ENCODE measurements at places on chromosomes 4 and X. TPM values are rescaled to one million over a fixed set of nuclear protein-coding genes. Genes with fewer than 3 reads are reported as not detected.

MTNR1A gene
- total RNA-seq, result under 0.01 TPM

GAGE2A gene
- total RNA-seq, result not detected

MAGEA11 gene
- total RNA-seq, result not detected

SOWAHB gene
- not detected for total RNA-seq

ZCCHC12 gene
- not detected for total RNA-seq

PFKFB1 gene
- total RNA-seq, result not detected

EVC2 gene
- total RNA-seq, result 2.3 TPM

GSPT2 gene
- 3.1 TPM for total RNA-seq

MAGIX gene
- 0.32 TPM for total RNA-seq

GPR119 gene
- total RNA-seq, result not detected

CCNQ gene
- total RNA-seq, result 28.4 TPM

FHIP1A gene
- total RNA-seq, result 0.13 TPM

PALLD gene
- total RNA-seq, result 8.7 TPM

MAGEA10 gene
- not detected for total RNA-seq

USP51 gene
- total RNA-seq, result 0.49 TPM

AFF2 gene
- total RNA-seq, result under 0.01 TPM

ABCG2 gene
- total RNA-seq, result 2.6 TPM

TMEM164 gene
- total RNA-seq, result 22.9 TPM

MFAP3L gene
- 0.16 TPM for total RNA-seq

NLGN4X gene
- total RNA-seq, result under 0.01 TPM

CRMP1 gene
- under 0.01 TPM for total RNA-seq

ARR3 gene
- total RNA-seq, result not detected

CXCL10 gene
- 5.5 TPM for total RNA-seq

RRAGB gene
- total RNA-seq, result 29.6 TPM

HDAC6 gene
- 24.6 TPM for total RNA-seq

SHROOM4 gene
- 30.6 TPM for total RNA-seq

NAT8L gene
- total RNA-seq, result under 0.01 TPM

CLIC2 gene
- total RNA-seq, result 10.4 TPM

MTMR8 gene
- 0.49 TPM for total RNA-seq

MGST2 gene
- 57.5 TPM for total RNA-seq

KLF8 gene
- 0.44 TPM for total RNA-seq

BGN gene
- total RNA-seq, result 4.4 TPM
